ENCODE measurements at places on chromosomes 5 and 9.

- no peak for DNase-seq
These were observed 35.9 kb upstream of the TESK1 start for GRCh38 chr9:35569206-35569605.

GRCh38 chr5:609506-609905, 2.6 kb upstream of the CEP72 start:
- DNase-seq, result no peak

- no peak for DNase-seq
These were observed 2.9 kb downstream of the BAAT start for GRCh38 chr9:101381833-101382342.

DNA sequence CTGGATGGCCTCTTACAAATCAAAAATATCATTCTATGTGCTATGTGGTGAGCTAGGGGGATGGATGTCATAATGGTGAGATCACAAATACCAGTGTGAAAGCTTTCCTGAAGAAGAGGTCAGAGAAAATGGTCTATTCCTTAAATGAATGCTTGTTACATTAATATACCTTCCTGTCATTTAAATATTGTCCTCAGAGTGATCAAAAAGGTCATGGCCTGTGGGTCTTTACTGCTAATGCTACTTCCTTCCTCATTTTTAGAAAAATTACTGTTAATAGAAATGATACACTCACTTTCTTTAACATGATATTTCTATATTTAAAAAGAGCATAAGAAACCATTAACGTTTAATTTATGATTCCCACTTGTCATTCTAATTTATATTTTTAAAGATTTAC, 9.7 kb downstream of the OMD start:
- DNase-seq, result no peak

- no peak for DNase-seq
These were observed 40.9 kb downstream of the UIMC1 start for GRCh38 chr5:176965633-176966032.

DNA sequence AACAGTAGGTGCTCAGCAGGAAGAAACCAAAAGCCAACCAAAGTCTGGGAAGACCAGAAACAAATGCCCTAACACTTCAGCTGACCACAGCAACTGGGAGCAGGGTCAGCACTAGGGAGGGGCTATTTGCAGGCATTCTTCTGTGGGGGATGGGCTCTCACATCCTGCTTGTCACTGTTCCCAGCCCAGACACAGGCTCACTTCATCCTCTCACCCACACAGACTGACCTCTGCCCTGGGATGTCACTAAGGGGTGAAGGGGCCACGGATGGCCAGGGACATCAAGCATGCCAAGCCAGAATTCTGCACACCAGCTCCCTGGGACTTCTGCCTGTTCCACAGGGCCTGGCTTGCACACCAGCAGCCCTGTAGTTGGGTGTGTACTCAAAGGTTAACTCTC, 28.7 kb downstream of the GFRA3 start:
- no peak for DNase-seq

DNA sequence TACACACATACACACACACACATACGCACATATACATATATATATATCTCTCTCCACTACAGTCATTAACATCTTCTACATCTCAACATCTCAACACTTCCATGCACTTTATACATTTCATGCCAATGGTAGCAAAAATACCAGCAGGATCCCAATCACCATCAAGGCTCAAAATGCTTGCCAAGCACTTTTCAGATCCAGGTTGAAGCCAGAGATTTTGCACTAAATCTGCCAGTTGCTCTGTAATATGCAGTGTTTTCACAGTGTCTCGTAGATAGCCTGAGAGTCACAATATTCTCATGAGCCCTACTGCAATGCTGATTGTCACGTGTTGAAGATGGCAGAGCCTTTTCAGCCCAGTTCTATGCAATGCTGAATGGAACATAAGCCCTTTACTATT, 1140.9 kb upstream of the C9orf72 start:
- DNase-seq, result no peak

DNA sequence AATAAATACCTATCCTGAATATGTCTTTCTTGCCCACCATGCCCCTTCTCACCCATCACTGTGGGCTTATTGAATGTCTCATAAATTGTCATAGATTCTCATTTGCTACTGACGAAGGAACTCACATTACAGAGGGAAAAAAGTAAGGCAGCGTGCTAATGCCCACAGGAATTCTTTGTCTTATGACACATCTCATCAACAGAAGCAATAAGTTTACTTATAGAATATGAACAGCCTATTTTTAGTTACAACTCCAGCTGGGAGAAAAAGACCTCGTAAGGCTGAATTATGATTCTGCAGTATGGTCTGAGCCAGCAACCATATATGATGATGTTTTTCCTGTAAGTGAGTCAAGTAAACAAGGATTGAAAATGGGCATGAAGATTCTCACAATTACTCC, 22.4 kb upstream of the ATG10 start:
- DNase-seq, result no peak

GRCh38 chr5:136682986-136683385, 317.6 kb upstream of the TRPC7 start:
- no peak for DNase-seq

- DNase-seq, result no peak
These were observed 35.9 kb upstream of the HRH2 start for GRCh38 chr5:175621971-175622370.

All from head of caudate nucleus (tissue), 42 donors.